Esophagus squamous epithelium (tissue), 5 donors: ENCODE measurements at places on chromosomes 3 and 15. TPM values are rescaled to one million over a fixed set of nuclear protein-coding genes. Genes with fewer than 3 reads are reported as not detected.

Gene ROBO1
- 42.6 TPM for total RNA-seq

Gene TUSC7
- not detected for total RNA-seq

Gene MON1A
- 13.9 TPM for total RNA-seq

Gene IL20RB
- total RNA-seq: 95.1 TPM

Gene HHLA2
- total RNA-seq: not detected

Gene CPLX3
- total RNA-seq: not detected

Gene CYP1A2
- not detected for total RNA-seq

Gene MOBP
- total RNA-seq: not detected

Gene MRPS25
- total RNA-seq: 33.0 TPM

Gene CNTN3
- total RNA-seq: not detected

Gene OIP5
- total RNA-seq: 16.3 TPM

Gene CFAP100
- total RNA-seq: not detected

Gene TRH
- not detected for total RNA-seq

Gene PLCH1
- total RNA-seq: 0.26 TPM

Gene SLC27A2
- total RNA-seq: 5.0 TPM

Gene CSPG5
- 0.32 TPM for total RNA-seq

Gene SAMD7
- not detected for total RNA-seq

Gene RLBP1
- total RNA-seq: not detected

Gene RTP3
- not detected for total RNA-seq

Gene LDHAL6B
- total RNA-seq: not detected

Gene MUSTN1
- not detected for total RNA-seq

Gene PARL
- 23.3 TPM for total RNA-seq

Gene LRRC58
- 21.2 TPM for total RNA-seq

Gene SENP8
- total RNA-seq: 1.5 TPM

Gene MYO5C
- total RNA-seq: 17.8 TPM

Gene CILP
- 8.1 TPM for total RNA-seq

Gene LRRC3B
- not detected for total RNA-seq
